ENCODE measurements at places on chromosomes 12 and 14.

DNA sequence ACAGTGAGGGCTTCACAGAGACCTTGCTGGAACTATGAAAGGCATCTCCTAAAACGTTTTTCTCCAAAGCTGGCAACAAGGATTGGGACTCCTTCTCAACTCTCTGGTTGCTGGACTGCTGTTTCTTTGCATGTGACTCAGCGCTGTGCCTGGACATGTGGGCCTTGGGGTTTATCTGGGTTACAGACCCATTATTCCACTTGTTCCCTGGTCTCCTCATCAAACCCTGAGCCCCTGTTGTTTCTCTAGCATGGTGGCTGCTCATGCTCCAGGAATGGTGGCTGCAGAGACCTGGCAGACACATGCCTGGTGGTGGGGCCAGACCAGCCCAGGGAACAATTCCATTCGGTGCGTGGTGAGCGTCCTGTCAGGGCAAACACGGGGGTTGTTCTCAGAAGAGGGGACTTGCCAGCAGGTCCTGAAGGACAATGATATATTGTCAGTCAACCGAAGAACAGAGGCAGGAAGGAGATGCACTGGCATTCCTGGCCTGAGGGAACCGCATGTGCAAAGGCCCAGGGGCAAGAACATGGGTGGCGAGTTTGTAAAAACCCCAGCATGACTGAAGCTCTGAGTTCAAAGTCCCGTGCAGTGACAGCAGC is 320.1 kb upstream of the RTL1 start:
- no peak for DNase-seq

DNA sequence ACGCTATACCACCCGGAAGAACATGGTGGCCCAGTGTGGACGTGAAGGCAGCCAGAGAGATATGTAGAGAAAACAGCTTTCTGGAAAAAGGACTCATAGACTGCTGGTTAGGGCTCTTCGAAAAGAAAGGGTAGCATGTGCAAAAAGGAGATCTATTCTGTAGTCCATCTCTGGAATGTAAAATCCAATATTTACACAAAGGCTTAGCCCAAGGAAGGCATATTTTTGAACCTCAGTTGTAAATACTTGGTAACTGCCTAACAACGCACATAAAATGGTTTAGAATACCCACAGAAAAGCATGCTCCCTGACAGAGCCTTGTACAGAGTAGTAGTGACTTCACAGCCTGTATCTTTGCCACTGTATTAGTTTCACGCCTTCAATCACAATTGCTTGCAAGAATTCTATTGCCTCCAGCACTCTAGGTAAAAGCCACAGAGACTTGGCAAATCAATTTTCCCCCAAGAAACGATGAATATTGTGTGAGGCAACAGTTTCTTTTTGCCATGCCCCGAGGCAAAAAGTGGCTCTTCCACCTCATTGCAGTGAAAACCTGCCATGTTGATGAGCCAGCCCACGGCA is 59.2 kb downstream of the TRIM9 start:
- no peak for DNase-seq

- no peak for DNase-seq
These were observed 9.0 kb downstream of the MLXIP start for GRCh38 chr12:122087431-122088178.

GRCh38 chr14:83147006-83147405 is 1613.4 kb upstream of the SEL1L start:
- DNase-seq = no peak

GRCh38 chr12:2295941-2296461 is 243.2 kb downstream of the CACNA1C start:
- no peak for DNase-seq

DNA sequence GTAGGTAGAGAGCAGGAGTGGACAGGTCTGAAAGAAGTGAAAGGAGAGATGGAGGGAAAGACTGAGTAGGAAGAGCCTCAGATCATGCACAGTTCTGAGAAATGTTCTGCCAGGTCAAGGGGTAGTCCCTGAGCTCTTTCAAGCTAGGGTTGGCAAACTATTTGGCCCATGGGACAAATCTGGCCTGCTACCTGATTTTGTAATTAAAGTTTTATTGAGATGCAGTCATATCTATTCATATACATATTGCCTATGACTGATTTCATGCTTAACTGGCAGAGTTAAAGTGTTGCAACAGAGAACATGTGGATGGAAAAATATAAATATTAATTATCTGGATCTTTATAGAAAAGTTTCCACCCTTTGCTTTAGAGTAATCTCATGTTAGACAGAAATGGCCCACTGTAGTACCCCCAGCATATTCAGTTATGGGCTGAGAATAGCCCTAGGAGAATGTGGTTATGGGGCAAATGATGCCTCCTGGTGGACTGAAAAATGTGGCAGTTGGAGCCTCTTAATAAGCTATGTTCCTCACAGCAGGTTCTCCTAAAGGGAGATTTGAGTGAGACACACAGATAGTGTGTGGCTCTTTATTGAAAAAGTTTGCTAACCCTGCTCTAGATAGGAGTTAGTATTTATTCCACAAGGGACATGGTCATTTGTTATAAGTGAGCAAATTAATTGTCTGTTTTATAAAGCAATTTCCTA is 476.9 kb downstream of the LRIG3 start:
- DNase-seq = no peak

GRCh38 chr12:43291516-43291915 is 260.5 kb downstream of the ADAMTS20 start:
- DNase-seq = no peak

DNA sequence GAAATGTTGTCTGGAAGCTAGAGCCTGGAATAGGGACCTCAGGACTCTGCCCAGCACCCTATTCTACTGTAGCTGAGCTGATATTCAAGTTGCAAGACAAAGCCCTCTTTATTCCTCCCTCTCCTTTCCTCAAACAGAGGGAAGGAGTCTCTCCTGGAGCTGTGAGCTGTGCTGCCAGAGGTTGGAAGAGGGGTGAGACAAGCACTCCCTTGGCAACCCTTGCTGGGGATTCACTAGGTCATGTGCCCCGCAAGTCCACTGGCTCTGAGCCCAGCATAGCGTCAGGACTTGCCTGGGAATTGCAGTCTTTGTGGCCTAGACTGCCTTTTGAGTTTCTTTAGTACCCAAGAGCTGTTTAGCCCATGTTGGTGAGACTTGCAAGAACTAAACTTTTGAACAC is 11.4 kb upstream of the ASCL1 start:
- DNase-seq = no peak

- DNase-seq = no peak
These were observed 9.6 kb downstream of the CLEC1A start for GRCh38 chr12:10088955-10089900.

GRCh38 chr14:28373721-28374120 is 392.9 kb upstream of the FOXG1 start:
- DNase-seq = no peak

- DNase-seq = no peak
These were observed 5.7 kb upstream of the PLEK2 start for GRCh38 chr14:67417633-67418032.

DNA sequence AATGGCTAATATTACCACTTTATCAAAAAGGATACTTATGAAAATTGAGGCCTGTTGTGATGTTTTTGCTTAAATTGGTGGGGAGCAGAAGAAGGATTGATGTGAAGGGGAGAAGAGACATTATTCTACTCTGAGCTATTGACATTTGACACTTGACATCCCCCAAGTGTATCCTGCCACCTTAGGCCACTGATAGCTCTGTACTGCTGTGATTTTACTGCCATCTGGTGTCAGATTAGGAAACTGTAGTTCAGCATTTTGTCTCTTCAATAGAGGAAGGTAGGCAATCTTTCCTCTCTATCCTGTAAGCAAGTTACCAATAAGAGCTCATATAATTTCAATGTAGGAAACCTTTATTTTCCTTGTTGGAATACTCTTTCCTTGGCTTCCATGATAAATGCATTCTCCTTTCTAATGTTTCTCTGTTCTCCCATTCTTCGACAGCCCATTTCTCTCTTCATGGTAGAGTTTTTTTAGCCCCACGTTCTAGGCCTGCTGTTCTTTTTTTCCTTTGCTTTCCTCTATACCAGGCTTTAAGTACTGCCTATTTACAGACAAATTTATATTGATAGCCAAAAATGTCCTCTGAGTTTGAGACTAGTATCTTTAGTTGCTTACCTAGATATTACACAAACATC is 46.3 kb downstream of the PPHLN1 start:
- DNase-seq = no peak
